ENCODE measurements at places on chromosomes 7 and 10. TPM values are rescaled to one million over a fixed set of nuclear protein-coding genes. Genes with fewer than 3 reads are reported as not detected.

The CRPPA gene
- total RNA-seq = 1.4 TPM

The ADAM12 gene
- total RNA-seq = 1.3 TPM

The CALCR gene
- not detected for total RNA-seq

The ALOX5 gene
- 0.60 TPM for total RNA-seq

The CFAP46 gene
- total RNA-seq = not detected

All from activated CD8-positive, alpha-beta T cell treated with anti-CD3 and anti-CD28 coated beads for 36 hours (primary cell).